Hippocampal formation (tissue), 2 donors: ENCODE measurements at places on chromosomes 7 and 10.

- DNase-seq = no peak
These were observed 52.2 kb downstream of the PWWP2B start for GRCh38 chr10:132449051-132449810.

- DNase-seq = no peak
These were observed 505.5 kb downstream of the SDK1 start for GRCh38 chr7:3806516-3806915.

DNA sequence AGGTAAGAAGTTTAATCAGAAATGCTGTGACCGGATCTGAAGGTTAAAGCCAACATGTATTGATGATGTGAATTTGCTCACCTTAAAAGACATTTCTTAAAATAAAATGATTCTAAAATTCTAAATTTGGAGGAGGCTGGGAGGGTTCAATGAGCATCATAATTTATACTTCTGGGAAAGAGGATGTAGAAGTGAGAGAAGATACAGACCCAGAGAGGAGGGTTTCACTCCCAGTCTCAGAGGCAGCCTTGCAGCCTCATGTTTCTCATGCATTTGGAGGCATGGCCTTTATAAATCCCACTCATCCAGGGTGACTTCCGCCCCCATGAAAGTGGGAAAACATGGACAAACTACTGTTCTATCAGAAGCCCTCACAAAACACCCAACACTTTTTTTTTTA lies 305.6 kb upstream of the PITRM1 start:
- DNase-seq = no peak

GRCh38 chr10:89710753-89711152 lies 9.4 kb downstream of the KIF20B start:
- no peak for DNase-seq

DNA sequence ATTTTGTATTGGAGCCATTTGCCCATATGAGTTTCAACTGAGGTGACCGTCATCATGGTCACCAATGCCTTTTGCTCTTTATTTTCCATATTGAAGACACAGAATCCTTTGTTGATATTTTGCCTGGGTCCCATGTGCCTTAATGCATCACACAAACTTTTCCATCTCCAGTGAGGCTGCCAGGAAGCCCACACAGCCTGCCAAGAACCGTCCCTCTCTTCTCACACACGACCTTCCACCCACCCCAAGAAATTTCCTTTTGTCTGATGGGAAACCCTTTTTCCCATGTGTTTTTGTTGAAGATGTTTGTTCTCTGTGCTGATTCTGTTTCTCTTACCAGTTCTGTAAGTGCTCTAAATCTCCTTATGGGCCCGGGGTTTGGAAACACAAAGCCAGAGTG lies 168.9 kb downstream of the CSTF2T start:
- no peak for DNase-seq

DNA sequence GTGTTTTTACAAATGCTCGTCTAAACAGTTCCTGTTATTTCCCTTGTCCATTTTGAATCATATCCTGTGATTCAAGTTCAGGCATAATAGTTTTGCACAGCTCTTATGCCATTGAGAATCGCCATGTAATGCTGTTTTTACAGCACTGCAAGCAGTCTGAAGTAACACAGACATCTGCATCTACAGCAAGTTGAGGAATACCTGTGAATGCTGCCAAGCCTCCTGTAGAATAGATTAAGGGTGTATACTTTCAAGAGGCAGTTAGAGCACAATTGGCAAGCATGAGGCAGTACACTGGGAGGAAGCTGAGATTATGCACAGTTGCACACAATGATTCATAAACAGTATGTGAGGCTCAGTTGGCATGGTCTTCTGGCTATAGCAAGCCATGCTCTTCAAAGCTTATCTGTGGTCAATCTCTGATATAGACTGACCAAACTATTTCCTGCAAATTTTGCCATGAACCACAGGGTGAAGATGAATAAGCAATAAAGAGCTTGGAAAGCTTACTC lies 121.9 kb upstream of the AKR1E2 start:
- DNase-seq = no peak

DNA sequence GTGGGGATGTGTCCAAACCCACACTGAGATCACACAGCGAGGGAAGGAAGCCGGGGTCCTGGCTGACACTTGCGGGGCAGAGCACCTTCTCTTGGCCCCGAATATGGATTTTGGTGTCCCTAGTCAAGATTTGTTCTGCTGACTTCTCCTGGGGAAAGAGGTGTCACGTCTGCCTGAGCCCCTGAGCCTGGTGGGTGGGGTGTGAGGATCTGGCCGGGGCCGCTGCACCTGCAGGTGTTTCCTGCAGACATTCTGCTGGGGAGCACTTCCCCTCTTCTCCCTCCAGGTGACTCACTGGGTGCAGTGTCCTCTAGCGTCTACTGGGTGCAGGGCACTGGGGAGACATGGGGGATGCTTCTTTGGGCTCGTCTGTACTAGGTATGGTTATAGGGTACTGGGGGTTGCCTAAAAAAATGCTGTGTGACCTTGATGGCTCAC lies 99.2 kb downstream of the GRK5 start:
- DNase-seq = no peak

- no peak for DNase-seq
These were observed 166.5 kb downstream of the PPP1R3A start for GRCh38 chr7:113752289-113752688.

- DNase-seq = no peak
These were observed at the start of gene ARHGAP22 for GRCh38 chr10:48604991-48605508. ARHGAP22 (minus strand) TSS chr10:48605073; CDS start chr10:48604796, 277 bp downstream.

DNA sequence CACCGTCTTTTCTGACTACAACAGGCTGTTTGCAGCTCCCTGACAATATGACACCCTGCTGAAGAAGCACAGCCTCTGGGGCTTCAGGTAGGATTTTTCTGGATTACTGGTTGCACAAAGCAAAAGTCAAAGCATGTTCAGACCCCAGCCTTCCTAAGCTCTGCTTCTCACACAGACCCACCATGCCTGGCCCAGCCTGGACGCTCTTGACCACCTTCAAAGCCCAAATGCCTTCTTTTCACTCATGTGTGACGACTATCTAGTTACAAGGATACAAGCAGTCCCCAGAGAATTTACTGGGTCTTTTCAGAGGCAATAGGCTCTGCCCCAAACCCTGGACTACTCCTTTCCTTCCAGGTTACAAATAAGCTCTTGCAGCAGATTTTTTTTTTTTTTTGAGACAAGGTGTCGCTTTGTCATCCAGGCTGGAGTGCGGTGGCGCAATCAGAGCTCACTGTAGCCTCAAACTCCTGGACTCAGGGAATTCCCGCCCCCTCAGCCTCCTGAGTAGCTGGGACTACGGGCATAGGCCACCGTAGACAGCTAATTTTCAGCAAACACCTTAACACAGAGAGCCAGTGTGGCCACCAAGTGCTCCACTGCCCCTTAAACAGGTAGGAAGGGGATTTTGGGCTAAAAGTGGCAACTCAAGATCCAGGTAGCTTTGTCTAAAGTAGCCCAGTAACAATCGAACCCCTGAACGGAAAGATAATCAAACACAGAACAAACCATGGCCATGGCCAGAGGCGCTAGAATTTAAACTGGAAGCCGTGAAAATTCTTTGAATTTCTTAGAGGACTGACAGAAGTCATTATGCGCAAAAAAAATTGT lies 16.2 kb downstream of the SVIL start:
- no peak for DNase-seq

GRCh38 chr10:73975388-73975787 lies 22.5 kb upstream of the VCL start:
- no peak for DNase-seq

- DNase-seq = no peak
These were observed 216.5 kb downstream of the MGMT start for GRCh38 chr10:129683519-129683918.

- no peak for DNase-seq
These were observed 166.7 kb upstream of the SH2B2 start for GRCh38 chr7:102119925-102120324.

- DNase-seq = no peak
These were observed 83.6 kb downstream of the HTR5A start for GRCh38 chr7:155153676-155154075.

- DNase-seq = no peak
These were observed 10.1 kb downstream of the KNDC1 start for GRCh38 chr10:133170092-133170491.

DNA sequence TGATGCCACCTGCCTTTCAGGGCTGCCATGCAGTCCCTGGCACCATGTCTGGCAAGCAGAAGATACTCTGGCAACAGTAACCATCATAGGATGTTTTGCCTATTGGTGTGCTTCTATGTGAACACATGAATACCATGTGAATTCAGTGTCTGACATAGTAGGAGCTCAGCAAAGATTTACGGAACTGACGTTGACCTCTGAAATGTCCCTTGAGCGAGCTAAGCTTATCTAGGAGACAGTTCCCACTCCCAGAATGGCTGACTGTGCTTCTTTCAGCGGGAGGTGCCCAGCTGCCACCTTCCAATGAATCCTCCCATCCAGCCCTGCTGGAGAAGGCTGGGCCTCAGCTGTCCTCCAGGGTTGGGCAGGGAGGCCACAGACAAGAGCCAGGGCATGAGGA lies 71.2 kb upstream of the LRRC18 start:
- no peak for DNase-seq

DNA sequence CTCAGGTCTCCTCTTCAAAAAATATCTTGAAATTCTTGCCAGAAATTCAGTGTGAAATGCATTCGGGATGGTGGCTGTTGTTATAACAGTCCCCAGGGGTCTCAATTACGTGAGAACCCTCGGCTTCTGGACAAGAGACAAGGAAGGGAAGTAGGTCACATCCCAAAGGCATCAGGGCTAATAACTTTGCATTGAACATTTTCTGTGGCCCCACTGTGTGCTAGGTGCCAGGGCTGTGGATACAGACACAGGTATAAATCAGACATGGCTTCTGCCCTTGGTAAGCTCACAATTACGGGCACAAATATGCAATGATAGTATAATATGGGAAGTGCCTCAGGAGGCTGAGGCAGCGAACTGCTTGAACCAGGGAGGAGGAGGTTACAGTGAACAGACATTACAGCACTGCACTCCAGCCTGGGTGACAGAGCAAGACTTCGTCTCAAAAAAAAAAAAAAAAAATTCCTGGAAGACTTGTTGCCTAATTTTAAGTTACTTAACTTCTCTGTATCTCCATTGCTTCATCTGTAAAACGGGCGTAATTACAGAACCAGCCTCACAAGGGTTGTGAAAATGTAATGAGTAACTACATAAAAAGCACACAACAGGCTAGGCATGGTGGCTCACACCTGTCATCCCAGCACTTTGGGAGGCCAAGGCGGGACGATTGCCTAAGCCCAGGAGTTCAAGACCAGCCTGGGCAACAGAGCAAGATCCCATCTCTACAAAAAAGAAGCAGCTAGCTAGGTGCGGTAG lies 2.5 kb upstream of the RHBDD2 start:
- DNase-seq = no peak
